ENCODE measurements at places on chromosomes 2 and 18.

- DNase-seq, result no peak
Observed at GRCh38 chr2:158270536-158270935, 168.9 kb downstream of the UPP2 start.

DNA sequence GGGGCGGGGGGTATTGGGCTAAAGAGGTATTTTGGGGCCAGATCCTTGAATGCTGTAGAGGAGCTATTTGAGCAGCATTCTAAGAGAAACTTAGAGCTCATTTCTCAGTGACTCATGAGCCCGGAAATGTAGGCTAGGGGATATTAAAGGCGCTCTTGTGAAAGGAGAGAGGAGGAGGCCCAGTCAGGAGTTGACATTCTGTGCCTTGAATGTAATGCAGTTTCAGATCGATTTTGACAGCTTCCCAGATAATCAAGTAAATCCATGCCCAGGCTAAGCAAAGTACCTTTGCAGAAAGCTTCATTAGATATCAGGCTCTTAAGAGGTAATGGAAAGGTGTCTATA lies 1.5 kb downstream of the CAB39 start:
- DNase-seq, result peak; percentile 9

- DNase-seq, result no peak
Observed at GRCh38 chr2:80326214-80326613, 21.7 kb upstream of the LRRTM1 start.

GRCh38 chr2:34567128-34567527 lies 968.0 kb upstream of the FAM98A start:
- DNase-seq, result no peak

- DNase-seq, result no peak
Observed at GRCh38 chr2:173161040-173161439, 85.4 kb downstream of the MAP3K20 start.

GRCh38 chr2:121819846-121820245 lies 64.4 kb downstream of the TSN start:
- no peak for DNase-seq

DNA sequence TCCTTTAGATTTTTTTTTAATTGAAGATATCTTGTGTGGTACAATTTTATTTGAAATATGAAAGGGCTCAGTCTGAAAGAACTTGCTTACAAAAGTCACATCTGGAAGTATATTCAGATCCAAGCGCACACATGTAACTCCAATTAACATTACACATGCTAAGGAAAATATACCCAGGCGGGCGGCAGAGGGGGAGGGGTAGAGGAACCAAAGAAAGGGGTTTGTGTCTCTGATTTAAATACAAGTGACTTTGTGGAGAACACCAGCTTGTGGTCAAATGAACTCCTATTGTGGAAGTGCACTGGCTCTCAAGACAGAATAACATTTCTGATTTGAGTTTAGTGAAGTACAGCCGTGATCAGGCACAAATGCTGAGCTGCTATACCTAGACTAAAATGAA lies 280.2 kb upstream of the SOX11 start:
- no peak for DNase-seq

DNA sequence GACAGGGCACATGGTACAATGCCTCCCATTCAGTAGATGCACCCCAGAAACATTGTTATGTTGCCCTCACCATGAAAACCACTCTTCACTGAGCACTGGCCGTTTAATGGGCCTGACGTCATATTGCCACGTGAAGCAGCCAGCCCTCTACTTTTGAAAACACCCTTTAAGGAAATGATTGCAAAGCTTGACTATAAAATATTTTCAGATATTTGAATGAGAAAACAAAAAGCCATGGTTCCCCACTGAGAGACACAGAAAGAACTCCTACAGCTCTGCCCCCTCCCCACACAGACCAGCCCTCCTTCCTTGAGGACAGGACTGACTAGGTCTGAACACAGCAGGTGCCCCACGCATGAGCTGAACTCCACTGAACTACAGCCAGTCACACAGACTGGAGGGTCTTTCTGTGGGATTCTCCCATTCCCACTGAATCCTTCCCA lies 349.1 kb downstream of the ANAPC1 start:
- DNase-seq, result no peak

DNA sequence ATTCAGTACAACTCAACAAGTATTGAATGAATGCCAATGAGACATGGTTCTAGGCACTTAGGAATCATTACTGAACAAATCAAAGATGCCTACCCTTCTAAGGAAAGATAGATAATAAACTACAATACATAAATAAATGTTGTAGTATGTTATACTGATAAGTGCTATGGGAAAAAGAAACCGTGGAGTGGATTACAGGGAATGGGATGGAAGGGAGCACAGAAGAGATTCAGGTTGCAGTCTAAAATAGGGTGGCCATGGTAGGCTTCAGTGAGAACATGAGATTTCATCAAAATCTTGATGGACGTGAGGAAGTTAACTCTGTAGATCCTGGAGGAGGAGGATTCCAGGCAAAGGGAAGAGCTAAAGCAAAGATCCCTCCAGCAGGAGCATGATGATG lies 17.9 kb upstream of the CREB1 start:
- DNase-seq, result no peak

DNA sequence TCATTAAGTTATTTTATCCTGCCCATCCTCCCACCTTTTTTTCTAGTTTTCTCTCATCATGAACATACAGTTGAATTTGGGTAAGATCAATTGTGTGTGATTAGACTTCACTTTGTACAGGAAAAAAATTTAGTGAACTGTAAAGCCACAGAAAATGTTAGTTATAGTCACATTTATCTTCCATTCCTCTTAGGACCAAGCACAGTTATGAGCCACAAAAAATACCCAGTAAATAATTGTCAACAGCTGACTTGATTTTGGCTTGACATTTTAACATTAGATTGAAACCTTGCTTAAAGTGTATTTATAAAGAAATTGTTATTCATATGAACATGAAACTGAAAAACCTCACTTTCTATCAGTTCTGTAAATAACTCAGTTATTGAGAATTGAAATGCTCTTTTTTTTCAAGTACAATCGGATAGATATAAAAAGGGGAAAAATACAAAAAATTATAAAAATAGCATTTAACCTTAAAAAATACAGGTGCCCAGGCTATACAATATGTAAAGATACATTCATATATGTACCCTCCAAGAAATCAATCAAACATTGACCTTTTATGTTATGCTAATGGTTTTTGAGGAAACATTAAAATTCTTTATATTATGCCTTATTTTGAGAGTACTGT lies 389.5 kb upstream of the NRP2 start:
- DNase-seq, result no peak

- no peak for DNase-seq
Observed at GRCh38 chr2:54455131-54455562, 980 bp upstream of the SPTBN1 start.

GRCh38 chr2:209619782-209620181 lies 151.8 kb upstream of the UNC80 start:
- DNase-seq, result no peak

DNA sequence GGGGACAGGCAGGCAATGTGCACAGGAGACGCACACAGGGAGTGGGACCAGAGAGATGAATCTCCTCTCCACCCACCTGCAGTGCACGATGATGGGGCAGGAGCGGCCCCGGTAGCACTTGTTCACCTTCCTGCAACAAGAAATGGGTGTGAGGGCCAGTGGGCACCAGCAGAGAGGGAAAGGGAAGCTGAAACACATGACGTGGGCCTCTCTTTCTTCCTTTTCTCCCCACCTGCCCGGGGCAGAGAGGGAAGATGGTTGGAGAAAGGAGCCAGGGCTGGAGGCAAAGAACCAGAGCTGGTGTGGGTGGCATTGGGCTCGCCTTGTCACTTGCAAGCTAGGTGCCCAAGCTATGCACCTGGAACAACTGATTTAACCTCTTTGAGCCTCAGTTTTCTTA lies 12.2 kb downstream of the DNAJB2 start:
- no peak for DNase-seq

DNA sequence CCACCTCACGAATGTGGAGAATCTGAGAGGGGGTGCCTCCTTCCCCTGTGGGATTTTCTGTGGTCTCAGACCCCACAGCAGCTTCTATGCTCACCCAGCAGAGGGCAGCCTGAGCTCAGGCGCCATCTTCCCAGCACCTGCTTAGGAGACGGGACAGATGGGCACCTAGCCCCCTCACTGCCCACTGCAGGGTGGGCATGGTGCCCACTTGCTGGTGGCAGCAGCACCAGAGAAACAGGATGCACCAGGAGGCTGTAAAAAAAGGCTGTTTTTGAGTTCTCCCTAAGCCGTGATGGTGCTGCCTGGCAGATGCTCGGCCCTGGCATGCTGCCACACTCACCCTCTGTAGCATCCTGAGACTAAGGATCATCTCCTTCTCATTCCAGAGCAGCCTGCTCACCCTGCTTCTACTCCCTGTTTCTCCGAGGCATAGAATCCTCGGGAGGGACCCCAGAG lies 19.1 kb upstream of the SLC20A1 start:
- peak; percentile 54 for DNase-seq

DNA sequence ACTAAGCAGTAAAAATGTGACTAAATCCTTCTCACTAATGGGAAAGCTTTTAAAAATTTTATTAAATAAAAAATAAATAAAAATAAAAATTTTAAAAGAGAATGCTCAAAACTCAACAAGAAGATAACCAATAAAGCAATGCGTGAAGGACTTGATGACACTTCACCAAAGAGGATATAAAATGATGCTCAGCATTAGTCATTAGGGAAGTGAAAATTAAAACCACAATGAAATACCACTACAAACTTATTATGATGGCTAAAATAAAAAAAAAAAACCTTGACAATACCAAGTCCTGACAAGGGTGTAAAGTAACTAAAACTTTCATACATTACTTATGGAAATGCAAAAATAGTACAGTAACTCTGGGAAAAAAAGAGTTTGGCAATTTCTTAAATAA lies 3.3 kb upstream of the WDR75 start:
- DNase-seq, result no peak

DNA sequence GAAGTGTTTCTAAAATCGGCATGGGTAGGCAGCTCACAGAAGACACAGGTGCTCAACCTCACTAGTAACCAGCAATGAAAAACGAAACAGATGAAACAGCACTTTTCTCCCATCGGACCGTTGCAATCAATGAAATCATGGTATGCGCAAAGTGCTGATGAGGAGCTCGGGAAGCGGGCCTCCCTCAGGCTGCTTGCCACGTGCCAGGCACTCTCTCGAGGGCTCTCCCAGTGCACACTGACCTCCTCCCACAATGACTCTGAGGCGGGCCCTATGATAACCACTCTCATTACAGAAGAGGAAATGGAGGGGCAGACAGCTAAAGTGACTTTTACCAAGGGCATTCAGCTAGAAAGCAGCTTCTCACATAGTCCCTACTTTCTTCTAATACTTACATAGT lies 3.8 kb upstream of the ANKRD23 start:
- no peak for DNase-seq

- no peak for DNase-seq
Observed at GRCh38 chr18:24446953-24447538, 13.4 kb upstream of the HRH4 start.

DNA sequence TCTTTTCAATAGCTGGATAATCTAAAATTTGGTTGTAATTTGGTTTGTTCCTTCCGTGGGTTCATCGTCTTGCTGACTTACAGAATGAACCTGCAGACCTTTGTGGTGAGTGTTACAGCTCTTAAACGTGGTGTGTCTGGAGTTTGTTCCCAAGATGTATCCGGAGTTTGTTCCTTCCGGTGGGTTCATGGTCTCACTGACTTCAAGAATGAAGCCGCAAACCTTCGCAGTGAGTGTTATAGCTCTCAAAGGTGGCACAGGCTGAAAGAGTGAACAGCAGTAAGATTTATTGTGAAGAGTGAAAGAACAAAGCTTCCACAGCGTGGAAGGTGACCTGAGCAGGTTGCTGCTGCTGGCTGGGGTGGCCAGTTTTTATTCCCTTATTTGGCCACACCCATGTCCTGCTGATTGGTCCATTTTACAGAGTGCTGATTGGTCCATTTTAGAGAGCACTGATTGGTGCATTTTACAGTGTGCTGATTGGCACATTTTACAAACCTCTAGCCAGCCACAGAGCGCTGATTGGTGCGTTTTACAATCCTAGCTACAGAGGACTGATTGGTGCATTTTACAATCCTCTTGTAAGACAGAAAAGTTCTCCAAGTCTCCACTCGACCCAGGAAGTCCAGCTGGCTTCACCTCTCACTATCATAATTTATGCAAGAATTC lies 16.6 kb downstream of the RALB start:
- DNase-seq, result no peak

DNA sequence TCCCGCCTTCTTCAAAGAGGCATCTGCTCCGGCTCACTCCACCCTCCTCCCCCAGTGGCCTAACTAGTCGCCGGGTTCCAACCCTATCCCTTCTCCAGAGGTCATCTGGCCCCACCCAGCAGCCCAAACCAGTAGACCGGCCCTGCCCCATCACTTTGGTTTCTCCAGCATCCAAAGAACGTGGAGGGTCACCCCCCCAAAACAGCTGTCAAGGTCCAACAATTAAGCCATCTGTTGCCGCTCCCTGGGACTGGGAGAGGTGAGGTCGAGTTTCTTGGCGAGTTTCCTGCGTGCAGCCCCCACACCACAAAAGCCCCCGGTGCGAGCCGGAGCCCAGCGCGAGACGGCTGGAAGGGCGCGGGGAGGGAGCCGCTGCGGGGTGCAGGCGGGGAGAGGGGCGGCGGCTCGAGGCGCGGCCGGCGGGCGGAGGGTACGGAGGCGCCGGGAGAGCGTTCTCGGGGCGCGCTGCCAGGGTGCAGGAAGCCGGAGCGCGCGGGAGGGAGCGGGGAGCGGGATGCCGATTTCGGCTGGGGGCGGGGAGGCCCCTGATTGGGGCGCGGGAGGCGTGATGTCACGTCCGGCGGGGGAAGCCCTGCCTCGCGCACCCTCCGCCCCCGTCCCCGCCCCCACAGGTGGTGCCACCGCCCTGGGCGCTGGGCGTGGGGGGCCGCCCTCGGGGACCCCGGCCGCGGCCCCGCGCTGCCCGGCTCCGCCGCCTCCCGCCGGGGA lies 571 bp upstream of the GPC1 start:
- DNase-seq, result peak; percentile 81

GRCh38 chr18:77161383-77161782 lies 28.8 kb upstream of the MBP start:
- no peak for DNase-seq

GRCh38 chr2:229815342-229815741 lies 101.0 kb upstream of the DNER start:
- no peak for DNase-seq
